Bronchial epithelial cell (primary cell): ENCODE measurements at places on chromosomes 13 and 19. TPM values are rescaled to one million over a fixed set of nuclear protein-coding genes. Genes with fewer than 3 reads are reported as not detected.

The ZNF429 gene
- 2.6 and 7.0 TPM in 2 replicates for total RNA-seq

The ABHD8 gene
- 6.1 and 9.9 TPM in 2 replicates for total RNA-seq

The TBCB gene
- total RNA-seq = 132 and 152 TPM in 2 replicates

The ZNF492 gene
- 0.13 and 0.26 TPM in 2 replicates for total RNA-seq

The KL gene
- total RNA-seq = not detected in 2 replicates

The GPR180 gene
- total RNA-seq = 8.8 and 12.4 TPM in 2 replicates

The PTGER1 gene
- 1.5 and 2.6 TPM in 2 replicates for total RNA-seq

The TPTE2 gene
- total RNA-seq = not detected in 2 replicates

The PSG7 gene
- total RNA-seq = not detected in 2 replicates

The CGB1 gene
- total RNA-seq = not detected in 2 replicates

The SLC5A5 gene
- under 0.01 and 0.13 TPM in 2 replicates for total RNA-seq

The C1QTNF9 gene
- total RNA-seq = not detected in 2 replicates

- DNase-seq = no peak
Measured at GRCh38 chr13:84399320-84400085, 517.2 kb upstream of the SLITRK1 start.

DNA sequence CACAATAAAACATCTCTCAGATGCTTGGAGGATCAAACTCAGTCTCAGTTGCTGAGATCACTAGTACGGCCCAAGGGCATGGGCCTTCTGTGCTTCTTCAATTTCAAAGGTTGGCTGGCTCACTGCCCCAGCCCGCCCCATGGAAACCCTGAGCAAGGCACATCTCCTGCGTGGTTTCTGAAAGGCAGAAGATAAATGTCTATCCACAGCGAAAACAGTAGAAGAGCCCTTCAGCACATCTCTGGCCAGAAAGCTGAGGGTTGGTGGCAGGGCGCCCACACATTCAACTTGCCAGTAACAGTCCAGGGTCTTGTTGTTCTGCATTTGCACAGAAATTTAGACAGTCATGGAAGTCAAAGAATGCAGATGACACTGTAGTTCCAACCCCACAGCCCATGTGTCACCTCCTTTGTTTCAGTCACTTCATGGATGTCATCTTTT lies 24.0 kb upstream of the KATNAL1 start:
- no peak for DNase-seq

GRCh38 chr13:59495936-59496512 lies 667.7 kb downstream of the DIAPH3 start:
- no peak for DNase-seq

DNA sequence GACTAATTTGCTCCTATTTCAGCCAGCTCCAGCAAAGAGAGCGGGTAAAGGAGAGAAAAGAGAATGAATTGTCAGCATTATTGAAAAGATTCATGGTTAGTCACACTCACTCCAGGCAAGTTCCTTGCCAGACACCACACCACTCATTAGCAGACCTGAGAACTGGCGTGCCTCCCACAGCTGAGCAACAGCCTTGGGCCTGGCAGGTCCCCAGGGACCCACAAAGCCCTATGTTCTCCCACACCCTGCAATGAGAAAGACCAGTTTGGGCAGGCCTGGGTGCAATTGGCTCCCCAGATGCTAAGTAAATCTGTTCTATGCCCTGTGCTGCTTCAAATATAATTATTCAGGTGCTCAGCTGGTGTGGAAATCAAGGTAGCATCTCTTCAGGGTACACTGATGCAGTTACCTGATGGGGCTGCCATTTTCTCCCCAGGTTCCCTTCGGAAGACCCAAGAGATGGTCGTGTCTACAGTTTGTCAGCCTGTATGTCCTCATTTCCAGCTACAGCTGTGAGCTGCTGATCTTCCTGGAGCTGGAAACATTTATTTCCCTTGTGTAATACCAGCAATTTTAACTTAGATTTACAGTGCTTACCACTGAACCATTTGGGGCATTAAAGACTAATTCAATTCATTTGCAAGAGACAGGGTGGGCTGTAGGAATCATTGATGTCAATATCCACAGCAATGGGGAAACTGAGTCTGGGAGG lies 405.0 kb downstream of the COG6 start:
- peak; percentile 98 for DNase-seq

- DNase-seq = peak; percentile 50
Measured at GRCh38 chr13:21137696-21138095, 38.7 kb downstream of the SKA3 start.

- DNase-seq = no peak
Measured at GRCh38 chr19:3041327-3041726, 12.2 kb upstream of the TLE2 start.

DNA sequence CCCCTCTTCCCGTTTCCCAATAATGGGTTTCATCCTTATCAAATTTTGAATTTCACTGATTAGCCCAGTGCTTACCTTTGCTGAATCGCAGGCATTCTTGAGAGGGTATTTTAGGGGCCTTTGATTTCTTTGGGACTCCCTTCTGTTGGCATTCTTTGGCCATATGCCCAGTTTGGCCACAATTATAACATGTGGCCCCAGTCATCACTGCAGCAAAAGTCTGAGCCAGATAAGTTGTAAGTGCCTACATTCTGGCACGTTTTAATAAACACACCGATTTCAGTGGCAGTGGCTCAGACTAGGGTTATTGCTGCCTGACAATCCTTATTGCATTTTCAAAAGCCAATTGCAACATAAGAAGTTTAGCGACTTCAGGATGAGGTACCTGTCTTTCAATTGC lies 41.4 kb downstream of the ZNF726 start:
- DNase-seq = no peak

GRCh38 chr13:30906411-30907051 lies 460 bp downstream of the MEDAG start:
- no peak for DNase-seq

- no peak for DNase-seq
Measured at GRCh38 chr19:17866312-17866963, 5.3 kb upstream of the SLC5A5 start.

GRCh38 chr13:25819856-25820530 lies 231.8 kb downstream of the SHISA2 start:
- DNase-seq = no peak

GRCh38 chr13:80237646-80238045 lies 103.3 kb downstream of the SPRY2 start:
- DNase-seq = no peak

DNA sequence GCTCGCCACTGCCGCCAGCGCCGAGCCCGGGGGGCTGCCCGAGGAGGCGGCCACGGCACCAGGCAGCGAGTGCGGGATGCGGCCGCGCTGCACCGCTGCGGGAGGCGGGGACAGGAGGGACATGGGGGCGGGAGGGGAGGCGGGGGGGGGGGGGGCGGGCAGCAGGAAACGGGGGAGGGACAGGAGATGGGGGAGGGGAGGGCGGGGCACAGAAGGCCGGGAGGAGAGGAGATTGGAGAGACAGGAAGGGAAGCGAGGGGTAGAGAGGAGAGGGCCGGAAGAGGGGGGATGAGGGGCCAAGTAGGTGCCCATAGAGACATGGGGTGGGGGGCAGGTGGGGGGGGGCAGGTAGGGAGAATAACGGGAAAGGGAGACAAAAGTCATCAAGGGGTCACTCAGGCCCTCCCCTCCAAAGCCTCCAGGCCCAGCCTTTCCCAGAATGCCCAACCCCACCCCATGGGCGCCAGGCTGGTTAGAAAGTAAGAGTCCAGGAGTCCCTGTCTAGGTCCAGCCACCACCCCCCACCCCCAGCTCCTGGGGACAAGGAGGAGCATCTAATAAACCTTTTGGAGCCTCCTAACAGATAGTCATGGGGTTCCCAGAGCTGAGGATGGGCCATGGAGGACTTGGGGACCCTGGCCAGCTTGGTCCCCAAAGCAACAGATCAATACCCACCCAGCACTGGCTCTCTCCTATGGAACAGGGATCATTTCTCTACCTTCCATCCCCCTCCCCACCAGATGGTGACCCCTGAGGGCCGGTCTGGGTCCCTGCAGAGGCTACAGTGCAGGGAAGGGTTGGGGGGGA lies 9.5 kb downstream of the NR2F6 start:
- no peak for DNase-seq

GRCh38 chr19:45814166-45814780 lies 835 bp downstream of the RSPH6A start:
- no peak for DNase-seq
